Fibroblast of villous mesenchyme (primary cell): ENCODE measurements at places on chromosomes 1 and 21.
A peak's percentile ranks its signal among the peaks of the same experiment; 100 is the strongest.

- no peak for DNase-seq
These were observed 56.9 kb upstream of the POFUT2 start for GRCh38 chr21:45344576-45344975.

GRCh38 chr1:74937176-74937575, 197.0 kb upstream of the LHX8 start:
- peak; percentile 0 for DNase-seq

- no peak for DNase-seq
These were observed 220.1 kb downstream of the COL24A1 start for GRCh38 chr1:85936470-85936869.

GRCh38 chr1:157775101-157775870, 1.6 kb downstream of the FCRL2 start:
- DNase-seq, result no peak

DNA sequence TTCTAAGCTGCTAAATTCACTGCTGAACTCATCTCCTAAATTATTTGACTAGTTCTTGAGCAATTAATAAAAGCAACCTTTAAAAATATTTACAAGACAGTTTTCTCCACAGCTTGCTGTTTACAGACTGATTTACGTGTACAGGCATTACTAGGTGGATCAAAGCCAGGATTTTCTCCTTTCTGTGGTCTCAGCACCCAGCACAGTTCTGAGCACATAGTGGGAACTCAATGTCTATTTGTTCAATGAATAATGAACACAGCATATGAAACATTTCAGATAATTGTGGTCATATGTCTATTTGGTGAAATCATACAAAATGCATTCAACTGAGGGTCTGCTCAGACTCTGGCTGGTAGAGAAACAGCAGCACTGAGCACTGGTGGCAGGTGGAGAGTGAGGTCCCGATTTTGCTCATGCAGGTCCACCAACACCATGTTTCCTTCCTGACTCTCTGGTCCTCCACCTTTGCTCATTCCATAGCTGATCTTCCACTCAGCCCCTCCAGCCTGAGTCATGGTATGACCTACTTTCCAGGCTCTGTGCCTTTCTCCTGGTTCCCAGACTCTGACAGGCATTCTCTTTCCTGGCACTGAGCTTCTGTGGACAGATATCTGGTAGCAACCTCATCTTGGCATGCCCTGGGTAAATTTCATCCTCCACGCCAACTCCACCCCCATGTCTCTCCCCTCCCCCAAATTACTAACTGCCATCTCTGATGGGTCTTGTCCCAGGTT, 311.3 kb downstream of the TGFB2 start:
- DNase-seq, result no peak

GRCh38 chr1:91912266-91912665, 26.3 kb upstream of the TGFBR3 start:
- DNase-seq, result no peak

GRCh38 chr1:183070923-183071618, 47.9 kb downstream of the LAMC1 start:
- peak; percentile 75 for DNase-seq

- DNase-seq, result no peak
These were observed 147.5 kb upstream of the SPATA6 start for GRCh38 chr1:48619539-48619938.

DNA sequence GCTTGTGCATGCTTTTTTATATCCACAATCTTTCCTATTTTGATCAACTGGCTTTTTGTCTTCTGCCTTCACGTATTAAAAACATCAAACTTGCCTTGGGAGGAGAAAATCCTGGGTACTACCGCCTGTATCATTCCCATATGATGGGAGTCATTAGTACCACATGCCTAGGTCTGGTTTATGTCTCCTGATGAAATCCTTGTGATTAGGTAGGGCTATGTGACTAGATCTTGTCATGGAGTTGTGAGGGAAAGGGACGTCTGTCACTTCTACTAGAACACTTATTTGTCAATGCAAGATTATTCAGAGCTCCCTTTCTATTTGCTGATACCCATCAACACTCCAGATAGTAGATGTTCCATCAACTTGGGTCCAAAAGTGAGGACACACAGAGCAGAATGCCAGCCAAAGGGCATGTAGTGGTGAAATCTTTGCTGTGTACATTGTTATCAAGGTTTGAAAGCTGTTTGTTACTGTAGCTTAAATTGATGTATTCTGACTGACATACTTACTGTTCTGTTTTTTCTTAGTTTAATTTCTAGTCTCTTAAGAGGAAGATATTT, 621.8 kb upstream of the NR5A2 start:
- DNase-seq, result no peak

GRCh38 chr1:208093754-208094719, 150.1 kb downstream of the PLXNA2 start:
- DNase-seq, result peak; percentile 59

DNA sequence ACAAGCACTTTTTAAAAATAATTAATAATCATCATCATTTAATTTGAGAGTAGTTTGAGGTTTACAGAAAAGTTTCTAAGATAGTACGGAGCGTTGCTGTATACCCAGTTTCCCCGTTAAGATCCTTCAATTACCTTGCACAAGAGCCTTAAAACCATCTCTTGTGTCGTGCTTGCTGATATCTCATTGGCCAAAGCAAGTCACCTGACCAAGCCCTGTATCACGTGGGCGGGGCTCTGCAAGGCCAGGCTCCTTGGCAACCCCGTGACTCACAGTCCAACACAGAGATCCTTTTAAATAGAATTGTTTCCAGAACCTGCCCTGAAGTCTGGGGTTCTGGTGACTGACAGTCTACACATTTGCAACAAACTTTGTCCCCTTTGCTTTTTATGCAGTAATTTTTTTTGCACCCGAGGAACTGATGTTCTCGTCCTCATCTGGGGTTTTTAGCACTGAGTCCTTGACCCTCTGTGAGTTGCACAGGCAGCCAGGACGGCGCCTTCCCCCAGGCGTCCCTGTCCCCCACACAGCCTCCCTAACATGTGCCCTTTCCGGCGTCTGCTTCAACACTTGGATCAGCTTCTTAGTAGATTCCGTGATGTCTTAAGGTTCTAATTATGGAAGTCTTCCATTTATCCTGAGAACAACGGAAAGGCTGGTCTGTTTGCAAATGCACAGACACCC, 183.3 kb upstream of the TMEM51 start:
- peak; percentile 87 for DNase-seq

DNA sequence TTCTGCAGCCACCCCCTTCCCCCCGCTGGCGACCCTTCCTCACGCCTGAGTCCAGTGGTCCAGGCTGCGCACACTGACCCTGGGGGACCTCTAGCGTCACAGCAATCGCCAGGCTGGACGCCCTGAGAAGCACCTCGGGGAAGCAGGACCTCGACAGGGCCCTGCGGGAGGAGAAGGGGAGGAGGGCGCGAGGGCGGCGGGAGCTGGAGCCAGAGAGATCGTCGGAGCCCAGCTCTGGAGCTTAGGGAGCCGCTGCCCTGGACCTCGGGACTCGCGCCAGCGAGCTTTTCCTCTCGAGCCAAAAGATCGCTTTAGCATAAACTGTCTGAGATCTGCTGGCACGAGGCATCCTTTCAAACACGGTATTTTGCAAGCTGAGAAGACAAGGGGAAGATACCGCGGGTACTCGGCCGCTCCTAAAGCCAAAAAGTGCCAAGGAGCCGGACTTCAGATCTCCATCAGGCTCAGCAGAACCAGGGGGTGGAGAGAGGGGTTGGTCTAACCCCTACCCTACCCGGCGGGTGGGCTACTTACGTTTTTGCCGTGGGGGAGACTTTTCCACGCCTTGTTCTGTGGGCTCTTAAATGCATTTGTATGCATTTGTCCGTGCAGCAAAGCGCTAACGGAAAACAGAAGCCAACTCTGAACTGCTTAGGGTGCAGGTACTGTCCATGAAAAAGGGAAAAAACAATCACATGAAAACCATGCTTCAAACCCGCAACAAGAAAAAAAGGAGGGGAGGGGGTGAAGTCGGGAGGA, 586 bp downstream of the COL24A1 start:
- no peak for DNase-seq

DNA sequence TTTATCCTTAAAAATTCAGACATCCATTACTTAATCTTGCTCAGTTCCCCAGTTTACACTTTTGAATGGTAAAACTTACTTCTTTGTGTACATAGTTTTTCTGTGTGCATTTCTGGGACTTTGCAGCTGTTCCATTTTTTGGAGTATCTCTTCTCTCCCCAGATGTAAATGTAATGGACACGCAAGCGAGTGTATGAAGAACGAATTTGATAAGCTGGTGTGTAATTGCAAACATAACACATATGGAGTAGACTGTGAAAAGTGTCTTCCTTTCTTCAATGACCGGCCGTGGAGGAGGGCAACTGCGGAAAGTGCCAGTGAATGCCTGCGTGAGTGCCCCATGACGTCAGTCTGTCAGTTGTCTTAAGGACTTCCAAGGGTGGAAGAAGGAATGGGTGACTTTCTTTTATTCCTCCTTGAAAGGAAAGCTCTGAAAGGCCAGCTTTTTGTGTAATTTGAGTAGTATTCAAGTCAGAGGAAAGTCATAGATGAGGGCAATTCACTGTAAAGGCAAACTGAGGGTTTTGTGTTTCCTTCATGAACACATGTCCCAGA, 75.7 kb upstream of the LAMC2 start:
- DNase-seq, result no peak

DNA sequence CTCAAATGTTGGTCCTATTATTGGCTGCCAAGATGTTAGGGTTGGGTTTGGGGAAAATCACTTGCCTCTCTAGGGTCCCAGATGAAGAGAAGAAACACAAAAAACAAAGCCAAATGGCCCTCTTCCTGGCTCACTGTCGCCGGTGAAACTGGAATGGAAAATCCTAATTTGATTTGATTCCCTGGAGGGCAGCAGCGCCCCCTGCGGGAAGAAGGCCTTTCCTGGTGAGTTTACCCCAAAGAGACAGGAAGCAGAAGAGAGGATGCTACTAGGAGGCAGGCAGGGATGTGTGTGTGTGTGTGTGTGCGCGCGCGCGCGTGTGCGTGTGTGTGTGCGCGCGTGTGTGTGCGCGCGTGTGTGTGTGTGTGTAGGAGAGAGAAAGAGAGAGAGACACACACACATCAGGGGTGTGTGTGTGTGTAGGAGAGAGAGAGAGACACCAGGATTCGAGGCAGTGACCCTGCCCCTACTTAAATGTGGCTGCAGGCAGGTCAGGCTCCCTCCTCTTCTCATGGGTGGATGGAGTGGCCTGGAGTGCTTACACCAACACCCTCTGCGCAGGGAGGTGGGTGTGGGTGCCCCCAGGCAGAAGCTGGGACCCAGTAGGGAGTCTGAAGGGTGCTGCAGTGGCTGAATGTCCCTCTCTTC, 3.1 kb upstream of the SELENON start:
- peak; percentile 76 for DNase-seq

- DNase-seq, result no peak
These were observed 104.7 kb downstream of the NCAM2 start for GRCh38 chr21:21102896-21103295.

- peak; percentile 61 for DNase-seq
These were observed 18.8 kb upstream of the ECE1 start for GRCh38 chr1:21308847-21309652.

- DNase-seq, result peak; percentile 42
These were observed 21.8 kb upstream of the CASQ2 start for GRCh38 chr1:115790356-115790755.

GRCh38 chr1:71882226-71882625, 400.1 kb downstream of the NEGR1 start:
- no peak for DNase-seq
